Stimulated activated CD8-positive, alpha-beta memory T cell treated with anti-CD3 and anti-CD28 coated beads, Interleukin-2, amount 100 ng/mL, for 48 hours (primary cell): ENCODE measurements at places on chromosomes 11 and 22.

DNA sequence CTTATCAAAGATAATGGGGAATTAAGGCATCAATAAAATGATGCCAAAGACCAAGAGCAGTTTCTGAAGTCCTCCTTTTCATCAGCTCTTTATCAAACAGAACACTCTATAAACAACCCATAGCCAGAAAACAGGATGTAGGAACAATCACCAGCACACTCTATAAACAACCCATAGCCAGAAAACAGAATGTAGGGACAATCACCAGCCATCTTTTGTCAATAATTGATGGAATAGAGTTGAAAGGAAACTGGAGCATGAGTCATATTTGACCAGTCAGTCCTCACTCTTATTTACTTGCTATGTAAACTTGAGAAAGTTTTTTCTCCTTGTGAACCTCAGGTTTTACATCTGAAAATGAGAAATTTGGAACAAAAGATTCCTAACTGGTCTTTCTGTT, 10.0 kb downstream of the MS4A2 start:
- no peak for DNase-seq

- no peak for DNase-seq
These were observed 101.6 kb downstream of the CSNK2A3 start for GRCh38 chr11:11251394-11251970.

DNA sequence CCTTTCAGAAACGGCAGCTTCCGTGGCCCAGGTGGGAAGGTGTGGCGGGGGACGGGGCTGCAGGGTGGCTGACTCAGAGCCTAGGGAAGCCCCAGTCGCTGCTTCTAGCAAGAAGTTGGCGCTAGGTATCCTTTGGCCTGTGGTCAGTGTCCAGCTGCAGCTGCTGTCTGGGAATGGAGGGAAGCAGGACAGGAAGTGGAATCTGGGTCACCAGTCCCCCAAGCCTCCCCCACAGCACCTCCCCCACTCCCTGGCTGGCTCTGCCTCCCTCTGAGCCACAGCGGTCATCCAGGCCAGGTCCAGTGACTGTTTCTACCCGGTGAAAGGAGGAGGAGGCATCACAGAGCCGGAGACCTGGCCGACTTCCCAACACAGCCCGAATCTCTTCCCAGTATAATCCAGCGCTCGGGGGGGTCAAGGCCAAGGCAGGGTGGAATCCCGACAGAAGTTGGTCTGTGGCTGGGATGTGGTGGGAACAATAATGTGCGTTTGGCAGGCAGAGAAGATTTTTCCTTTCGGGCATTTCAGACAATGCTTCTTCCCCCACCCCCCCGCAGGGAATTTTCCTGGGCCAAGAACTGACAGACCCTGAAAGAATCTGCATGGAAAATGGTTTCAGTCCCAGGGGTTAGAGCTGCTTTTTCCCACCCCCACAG, 45.1 kb downstream of the C11orf96 start:
- DNase-seq: no peak

DNA sequence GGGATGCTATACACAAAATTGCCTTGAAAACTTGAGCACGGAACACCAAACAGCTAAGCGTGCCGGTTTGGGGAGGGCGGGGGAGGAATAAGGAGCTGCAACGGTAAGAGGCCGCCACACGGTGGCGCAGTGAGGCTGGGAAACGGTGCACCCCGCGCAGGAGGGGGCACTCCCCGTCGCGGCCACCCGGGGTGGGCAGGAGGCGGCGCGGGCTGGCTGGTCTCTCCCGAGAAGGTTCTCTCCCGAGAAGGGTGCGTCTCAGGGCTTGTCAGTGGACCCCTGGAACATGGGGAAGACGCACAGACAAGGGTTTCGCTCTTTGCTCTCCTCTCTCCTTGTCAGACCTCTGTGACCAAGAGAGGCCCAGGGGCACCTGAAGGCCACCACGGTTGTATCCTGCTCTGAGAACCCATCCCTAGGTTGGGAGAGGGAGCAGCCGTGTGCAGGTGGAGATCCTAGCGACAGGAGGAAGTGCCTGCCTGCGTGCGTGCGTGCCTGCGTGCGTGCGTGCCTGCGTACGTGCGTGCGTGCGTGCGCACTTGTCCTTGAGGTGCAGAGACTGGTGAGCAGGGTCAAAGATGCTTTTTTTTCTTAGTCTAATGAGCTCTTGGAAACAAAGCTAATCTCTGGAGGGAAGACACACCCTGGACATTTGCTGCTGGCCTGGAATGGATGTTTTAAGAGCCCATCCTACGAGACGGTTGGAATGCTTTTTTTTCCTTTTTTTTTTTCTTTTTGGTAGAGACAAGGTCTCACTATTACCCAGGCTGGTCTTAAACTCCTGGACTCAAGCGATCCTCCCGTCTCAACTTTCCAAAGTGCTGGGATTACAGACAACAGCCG, 18.1 kb upstream of the JAM3 start:
- DNase-seq: peak; percentile 66

DNA sequence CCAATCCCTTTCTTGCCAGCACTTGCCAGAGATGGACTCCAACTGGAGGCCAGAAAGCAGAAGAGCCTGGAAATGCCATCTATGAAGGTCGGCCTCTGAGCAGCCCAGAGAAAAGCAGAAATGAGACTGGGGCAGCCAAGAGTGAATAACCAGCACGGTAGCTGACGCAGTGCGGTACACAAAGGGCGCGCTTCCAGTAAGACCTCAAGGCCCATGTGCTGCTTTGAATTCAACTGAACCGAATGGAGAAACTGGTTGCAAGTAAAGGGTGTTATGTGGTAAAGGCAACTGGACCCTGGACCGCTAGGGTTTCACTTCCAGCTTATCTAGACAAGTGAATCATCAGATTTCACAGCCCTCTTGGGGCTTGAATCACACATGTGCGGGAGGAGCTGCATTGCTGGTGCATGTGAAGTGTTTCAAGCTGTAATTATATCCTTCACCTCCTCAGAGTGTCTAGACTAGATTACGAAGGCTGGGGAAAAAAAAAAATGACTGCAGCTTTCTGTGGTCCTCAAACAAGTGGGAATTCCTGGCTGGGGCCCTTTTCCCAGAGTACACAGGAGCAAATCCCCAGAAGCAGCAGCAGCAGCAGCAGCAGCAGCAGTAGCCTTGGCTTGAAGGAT, 128.9 kb downstream of the CCDC34 start:
- DNase-seq: no peak

- no peak for DNase-seq
These were observed 38.5 kb upstream of the PPARA start for GRCh38 chr22:46111645-46112306.

- DNase-seq: no peak
These were observed 34.0 kb downstream of the SLC22A12 start for GRCh38 chr11:64624883-64625481.

DNA sequence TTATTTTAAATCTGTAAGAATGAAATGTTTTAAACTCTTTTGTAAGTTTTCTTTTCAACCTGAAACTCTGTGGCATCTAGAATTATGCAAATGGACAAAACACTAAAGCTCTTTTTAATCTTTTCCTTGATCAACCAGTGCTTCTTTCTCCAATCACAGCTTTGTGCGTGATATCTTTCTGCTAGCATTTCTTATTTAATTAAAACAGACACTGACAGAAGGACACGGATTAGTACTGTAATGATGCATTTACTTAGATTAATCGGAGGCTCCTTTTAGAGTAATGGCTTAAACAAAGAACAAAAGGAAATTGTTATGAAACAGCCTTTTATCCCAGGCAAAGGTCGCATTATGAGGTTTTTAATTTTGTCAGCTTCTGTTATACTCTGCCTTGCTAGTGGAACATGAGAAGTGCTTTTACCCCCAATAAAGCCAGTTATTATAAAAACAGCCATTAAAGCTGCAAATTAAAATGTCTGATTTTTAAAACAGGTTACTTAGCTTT, 48.5 kb upstream of the SOX6 start:
- no peak for DNase-seq

DNA sequence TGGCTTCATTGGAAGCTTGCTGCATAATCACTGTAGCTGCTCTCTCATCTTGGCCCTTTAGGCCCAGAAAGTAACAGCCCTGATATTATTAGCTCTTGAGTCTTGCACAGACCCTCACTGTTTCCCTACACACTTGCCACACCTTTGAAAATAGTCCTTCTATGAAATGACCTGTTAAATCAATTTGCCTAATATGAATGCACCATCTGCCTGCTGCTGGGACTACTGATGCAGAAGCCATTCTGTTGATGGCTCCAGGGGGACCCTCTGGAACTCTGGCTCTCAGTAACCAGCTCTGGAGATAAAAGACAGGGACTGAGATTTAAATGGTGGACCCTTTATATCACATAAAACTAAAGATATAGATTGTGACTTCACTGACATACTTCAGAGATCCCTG, 14.7 kb upstream of the AMPD3 start:
- no peak for DNase-seq
